ENCODE measurements at places on chromosomes 12 and 14.

DNA sequence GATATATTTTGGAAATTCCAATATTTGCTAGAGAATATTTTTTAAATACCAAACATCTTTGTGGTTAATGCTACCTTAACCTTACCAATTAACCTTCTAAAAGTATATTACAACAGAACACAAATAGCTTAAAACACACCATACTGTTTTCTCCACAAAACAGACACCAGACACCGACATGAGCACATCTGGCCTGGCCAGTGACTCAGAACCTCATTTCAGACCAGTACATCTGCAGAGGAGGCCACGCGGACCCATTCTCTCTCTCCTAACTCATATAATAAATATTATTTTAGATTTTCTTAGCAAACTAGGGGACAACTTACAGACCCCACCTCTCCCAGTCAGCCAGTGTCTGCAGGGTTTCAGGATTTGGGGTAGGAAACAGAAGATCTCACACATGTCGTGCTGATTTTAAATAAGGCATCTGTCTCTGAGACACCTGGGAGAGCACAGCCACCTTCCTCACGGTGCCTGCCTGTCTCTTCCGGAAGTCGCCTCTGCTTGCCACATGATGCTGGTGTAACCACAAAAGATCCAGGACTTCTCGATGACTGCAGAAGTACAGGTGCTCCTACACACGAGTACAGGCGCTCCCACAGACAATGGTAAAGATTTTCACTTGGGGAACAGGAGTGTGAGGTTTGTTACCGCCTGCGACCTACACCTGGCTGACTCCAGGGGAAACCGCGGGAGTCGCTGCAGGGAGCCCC, 9.7 kb upstream of the ANKLE2 start:
- peak; percentile 71 for DNase-seq

GRCh38 chr14:32383364-32384009, 54.4 kb downstream of the AKAP6 start:
- no peak for DNase-seq

DNA sequence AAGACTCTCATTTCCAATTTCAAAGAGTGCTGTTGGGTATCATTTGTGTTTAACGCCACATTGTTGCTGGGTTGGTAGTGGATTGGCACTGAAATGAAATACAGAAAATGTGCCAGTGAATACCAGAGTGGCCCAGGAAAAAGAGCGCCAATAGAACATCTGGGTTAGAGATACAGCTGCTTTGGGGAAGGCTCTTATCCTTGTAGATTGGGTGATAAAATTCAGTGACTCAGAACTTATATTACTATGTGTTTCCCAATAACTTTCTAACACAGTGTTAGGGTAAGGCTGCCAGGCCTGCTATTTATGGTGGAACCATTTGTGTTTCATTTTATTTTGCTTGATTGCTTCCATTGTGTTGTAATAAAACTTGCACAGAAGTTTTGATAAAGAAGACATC, 168.2 kb upstream of the SSTR1 start:
- DNase-seq, result no peak

DNA sequence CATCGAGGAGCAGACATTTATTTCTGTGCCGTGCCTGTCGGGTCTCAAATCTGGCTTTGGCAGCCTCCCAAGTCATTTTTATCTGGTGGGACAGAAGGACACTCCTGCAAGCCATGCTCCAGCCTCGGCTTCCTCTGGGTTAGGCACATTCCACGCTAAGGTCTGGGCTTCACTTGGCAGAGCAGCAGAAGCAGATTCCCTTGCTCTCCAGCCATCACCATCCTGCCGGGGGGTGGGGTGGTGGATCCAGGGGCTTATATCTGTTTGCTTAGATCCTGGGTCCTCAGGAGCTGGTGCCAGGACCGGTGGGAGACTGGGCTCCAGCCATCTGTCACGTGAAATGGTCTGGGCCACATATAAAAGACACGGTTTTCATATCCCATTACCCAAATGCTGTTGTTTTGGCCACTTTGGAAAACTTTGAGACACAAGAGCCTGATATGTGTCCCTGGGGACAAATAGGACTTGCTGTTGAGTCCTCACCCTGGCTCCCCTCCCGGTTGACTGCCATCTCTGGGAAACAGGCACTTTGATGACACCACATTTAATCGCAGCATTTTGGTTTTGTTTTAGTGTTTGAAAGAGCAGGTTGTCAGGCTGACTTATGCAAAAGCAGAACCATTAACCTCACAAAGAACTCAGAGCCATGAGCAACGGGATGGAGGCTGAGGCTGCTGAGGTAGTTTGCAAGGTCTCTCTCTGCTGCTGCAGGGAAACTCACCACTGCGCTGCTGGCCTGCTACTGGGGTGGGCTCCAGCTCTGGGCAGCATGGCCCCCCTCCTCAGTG, 69.6 kb upstream of the PRMT8 start:
- no peak for DNase-seq

DNA sequence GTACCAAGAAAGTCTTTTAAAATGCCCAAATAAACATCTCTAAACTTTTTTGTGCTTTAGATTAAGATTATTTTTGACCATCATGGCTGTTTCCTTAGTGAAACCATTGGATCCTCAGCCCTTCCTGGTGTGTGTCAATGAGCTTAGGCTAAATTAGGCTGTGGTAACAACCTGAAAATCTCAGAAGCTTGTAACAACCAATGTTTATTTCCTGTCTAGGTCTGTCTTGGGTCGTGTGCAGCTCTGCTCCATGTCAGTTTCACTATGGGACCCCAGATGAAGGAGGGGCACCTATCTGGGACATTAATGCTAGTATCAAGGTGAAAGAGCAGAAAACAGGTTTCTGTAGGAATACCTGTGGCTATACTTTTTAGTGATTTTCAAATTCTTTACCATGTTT, 49.9 kb downstream of the KCNMB4 start:
- no peak for DNase-seq

GRCh38 chr14:93186466-93186865, 1.3 kb downstream of the LYSET start:
- no peak for DNase-seq

DNA sequence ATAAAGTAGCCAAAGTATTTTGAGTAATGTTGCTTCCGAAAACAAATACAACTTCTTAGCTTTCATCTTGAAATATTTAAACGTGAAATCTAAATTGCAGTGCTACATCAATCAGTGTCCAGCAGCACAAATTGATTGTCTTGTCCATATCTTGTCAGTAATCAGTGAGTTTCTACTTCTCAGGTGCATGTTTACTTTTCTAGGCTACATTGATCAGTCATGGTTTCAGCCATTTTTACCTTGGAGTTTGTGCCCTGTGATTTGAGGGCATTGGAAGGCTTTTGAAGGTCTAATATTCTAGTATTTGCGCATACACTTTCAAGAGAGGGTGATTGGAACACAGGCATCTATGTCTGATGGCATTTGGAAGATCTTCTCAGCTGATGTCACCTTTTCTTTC, 12.4 kb downstream of the RMST start:
- no peak for DNase-seq

GRCh38 chr12:57124261-57124877, 3.9 kb upstream of the LRP1 start:
- DNase-seq, result peak; percentile 81

DNA sequence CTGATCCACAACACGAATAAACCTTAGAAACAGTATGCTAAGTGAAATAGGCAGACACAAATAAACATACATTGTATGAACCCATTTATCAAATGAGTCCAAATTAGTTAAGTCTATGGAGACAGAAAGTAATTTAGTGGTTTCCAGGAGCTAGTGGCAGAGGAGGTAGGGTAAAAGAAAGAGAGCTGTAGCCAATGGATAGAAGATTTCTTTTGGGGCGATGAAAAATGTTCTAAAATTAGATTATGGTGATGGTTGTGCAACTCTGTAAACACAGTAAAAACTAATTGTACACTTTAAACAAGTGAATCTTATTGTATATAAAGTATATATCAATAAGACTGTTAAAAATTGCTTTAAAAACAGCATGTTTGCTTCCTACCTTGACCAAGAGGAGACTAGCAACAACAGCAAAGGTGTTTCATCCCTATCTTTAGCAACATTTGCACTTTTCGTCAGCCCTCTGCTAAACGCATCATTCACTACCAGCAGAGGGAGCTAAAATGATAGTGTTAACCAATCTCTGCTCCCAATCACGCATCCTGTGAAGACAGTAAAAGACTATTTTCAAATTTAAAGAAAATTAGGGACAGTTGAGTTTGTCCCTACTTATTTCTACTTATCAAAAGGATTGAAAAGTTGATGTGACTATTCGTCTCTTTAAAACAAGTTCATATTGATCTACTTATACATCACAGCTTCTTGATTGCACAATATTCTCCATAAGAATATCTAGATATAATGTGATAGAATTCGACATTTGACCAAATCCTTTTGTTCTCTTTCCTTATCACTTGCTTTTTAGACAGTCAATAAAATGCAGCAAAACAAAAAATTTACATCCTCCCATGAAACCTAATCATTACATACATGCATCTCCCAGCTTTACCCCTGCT, 24.0 kb upstream of the LGR5 start:
- DNase-seq, result peak; percentile 42

DNA sequence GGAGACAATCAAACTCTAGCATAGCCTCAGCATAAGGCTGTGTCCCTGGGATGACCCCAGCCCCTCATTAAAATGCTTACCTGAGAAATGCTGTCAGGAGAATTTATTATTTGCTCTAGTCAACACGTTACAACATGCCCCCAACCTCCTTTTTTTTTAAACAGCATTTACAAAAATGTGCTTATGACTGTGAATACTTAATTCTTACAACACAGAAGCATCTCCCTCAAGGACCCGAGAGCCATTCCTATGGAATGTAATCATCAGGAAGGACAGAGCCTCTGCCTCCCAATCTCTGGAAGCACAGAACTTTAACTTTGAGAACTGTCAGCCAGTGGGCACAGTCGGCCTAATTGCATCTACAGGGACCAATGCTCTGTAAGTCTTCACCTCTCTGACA, 136.6 kb upstream of the OVCH1 start:
- DNase-seq, result no peak

- DNase-seq, result no peak
These were observed 17.7 kb downstream of the PLEKHG3 start for GRCh38 chr14:64721899-64722298.

GRCh38 chr14:104221071-104221625, 82.8 kb downstream of the KIF26A start:
- DNase-seq, result no peak

GRCh38 chr14:93081876-93082570, 33.7 kb downstream of the ITPK1 start:
- no peak for DNase-seq

GRCh38 chr12:104381341-104381730, 75.4 kb upstream of the CHST11 start:
- no peak for DNase-seq

GRCh38 chr12:104963757-104964156, 5.7 kb upstream of the SLC41A2 start:
- no peak for DNase-seq

GRCh38 chr14:22483863-22484593, 105.0 kb downstream of the DAD1 start:
- no peak for DNase-seq

All from CD4-positive, alpha-beta T cell treated with Interleukin-6 at 100 ng/mL for 8 hours (primary cell).